Natural killer cell (primary cell): ENCODE measurements at places on chromosomes 1 and 21.

- no peak for DNase-seq
Observed at GRCh38 chr21:34942911-34943310, 106.2 kb downstream of the RUNX1 start.

- peak; percentile 42 for DNase-seq
Observed at GRCh38 chr1:229127301-229127700, 143.6 kb upstream of the RAB4A start.

- no peak for DNase-seq
Observed at GRCh38 chr1:167137793-167138510, 44.1 kb downstream of the STYXL2 start.

DNA sequence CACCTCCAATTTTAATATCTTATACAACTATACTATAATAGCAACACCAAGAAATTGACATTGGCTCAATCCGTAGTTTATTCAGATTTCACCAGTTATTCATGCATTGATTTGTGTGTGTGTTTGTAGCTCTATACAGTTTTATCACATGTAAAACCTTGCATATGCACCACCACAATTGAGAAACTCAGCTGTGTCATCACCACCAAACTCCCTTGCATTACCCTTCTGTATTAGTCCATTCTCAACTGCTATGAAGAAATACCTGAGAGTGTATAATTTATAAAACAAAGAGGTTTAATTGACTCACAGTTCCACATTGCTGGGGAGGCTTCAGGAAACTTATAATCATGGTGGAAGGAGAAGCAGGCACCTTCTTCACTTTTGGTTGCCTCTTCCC is 162.1 kb downstream of the PATJ start:
- DNase-seq = no peak

DNA sequence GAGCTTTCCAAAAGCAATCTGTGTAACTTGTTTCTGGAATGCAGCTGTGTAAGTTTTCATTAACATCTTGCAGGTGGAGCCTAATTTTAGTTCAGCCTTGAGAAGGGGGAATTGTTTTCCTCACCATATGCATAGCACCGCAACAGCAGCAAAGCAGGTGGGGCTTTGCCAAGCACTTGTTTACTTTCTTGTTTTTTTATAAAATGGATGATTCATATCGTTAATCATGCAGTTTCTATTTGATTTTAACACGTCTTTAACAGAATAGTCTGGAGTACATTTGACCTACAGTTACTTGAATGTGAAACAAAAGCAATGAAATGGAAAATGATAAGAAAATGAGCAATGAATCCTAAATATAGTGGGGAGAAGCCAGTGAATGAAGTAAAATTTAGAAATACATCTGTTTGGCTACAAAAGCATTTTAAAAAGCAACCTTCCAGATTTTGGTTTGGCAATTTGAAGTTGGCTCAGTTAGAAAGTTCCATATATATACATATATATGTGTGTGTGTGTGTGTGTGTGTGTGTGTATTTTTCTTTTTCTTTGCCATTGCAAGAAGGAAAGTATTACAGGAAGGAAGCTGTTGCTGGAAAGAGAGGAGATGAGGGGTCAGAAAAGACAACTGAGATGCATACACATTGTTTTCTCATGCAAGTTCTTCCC is 119.0 kb upstream of the ADGRL2 start:
- no peak for DNase-seq

GRCh38 chr21:45435405-45435981 is 30.5 kb downstream of the COL18A1 start:
- DNase-seq = no peak

GRCh38 chr1:39576016-39576657 is 453 bp downstream of the PABPC4 start:
- peak; percentile 65 for DNase-seq

DNA sequence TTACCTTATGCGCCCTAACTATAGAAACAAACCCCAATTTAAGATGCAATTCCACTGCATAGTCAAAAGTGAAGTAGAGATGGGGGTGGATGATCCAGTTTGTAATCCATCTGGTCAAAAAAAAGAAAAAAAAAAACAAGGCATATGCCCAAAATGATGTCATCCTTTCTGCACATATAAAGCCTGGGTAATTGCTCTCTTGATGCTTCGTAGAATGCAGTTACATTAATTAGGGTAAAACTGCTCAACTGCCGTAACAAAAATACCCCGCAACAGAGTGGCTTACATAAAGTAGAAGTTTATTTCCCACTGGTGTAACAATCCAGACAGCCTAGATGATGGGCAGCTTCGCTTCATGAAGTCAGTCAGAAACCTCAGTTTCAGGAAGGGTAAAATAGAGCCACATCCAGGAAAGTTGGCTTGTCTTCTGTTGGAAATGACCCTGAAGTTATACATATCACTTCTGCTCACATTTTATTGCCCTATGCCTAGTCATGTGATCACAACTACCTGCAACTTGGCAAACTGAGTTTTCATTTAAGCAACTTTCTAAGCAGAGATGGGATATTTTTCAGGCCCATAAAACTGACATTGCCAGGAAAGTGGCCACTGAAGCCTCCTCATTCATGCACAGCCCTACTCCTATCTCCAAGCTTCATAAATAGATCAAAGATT is 221.7 kb downstream of the C1orf94 start:
- DNase-seq = no peak

GRCh38 chr1:6691507-6691906 is 10.1 kb downstream of the DNAJC11 start:
- no peak for DNase-seq

DNA sequence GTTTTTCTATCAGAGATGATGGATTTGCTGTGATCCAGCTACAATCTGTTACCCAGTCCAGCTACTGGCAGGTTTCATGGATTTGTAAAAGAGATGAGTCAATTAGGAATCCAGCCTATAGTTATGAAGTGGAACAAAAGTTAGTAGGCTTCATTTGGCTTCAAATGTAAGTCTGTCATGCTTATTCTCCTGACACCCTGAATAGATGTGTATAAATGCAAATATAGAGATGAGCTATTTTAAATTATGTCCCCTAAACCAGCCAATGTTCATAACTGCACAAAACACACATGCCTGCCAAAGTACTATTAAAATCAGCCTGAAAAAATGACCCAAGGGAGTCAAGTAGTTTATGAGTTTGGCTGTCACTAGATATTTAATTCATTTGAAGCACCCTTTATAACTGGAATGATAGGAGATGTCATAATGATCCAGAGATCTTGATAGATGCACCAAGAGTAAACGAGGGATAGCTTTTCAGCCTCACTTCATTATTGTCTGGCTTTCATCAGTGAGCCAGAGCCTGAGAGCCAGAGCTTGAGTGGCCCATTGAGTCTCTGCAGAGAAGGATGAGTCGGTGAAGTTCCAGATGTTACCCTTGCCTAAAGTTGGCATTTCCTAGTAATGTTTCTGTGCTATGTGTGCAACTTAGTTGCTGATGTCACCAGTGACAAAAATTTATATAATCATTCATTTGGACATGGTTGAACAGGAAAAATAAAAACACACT is 11.8 kb upstream of the NTMT2 start:
- DNase-seq = no peak

DNA sequence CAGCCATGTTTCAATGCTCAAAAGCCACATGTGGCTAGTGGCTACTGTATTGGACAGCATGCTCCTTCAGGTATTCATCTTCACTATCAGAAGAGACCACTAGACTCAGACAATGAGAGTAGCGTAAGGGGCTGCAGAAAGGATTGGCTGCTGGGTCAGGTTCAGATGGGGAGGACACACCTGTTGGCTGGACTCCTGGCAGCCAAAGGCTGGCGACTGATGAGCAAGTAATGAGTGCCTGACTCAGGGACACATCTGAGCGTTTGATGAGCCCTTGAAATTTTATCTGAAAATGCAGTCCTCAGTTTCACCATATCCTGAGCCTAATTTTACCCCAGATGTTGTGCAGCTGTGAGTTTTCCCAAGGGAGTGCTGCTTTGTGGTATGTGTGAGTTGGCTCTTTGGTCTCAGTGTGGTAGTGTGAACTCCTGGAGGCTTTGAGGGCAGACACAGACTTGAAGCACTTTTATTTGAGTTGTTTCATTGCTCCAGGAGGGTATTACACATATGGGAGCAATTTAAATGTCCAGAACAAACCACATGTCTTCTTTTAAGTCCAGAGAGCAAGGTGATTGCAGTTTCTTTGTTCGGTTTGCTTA is 9.6 kb downstream of the ST6GALNAC3 start:
- no peak for DNase-seq

GRCh38 chr1:59759156-59759925 is 55.4 kb upstream of the HOOK1 start:
- peak; percentile 61 for DNase-seq

GRCh38 chr1:53219711-53220110 is 723 bp downstream of the CZIB start:
- DNase-seq = no peak

DNA sequence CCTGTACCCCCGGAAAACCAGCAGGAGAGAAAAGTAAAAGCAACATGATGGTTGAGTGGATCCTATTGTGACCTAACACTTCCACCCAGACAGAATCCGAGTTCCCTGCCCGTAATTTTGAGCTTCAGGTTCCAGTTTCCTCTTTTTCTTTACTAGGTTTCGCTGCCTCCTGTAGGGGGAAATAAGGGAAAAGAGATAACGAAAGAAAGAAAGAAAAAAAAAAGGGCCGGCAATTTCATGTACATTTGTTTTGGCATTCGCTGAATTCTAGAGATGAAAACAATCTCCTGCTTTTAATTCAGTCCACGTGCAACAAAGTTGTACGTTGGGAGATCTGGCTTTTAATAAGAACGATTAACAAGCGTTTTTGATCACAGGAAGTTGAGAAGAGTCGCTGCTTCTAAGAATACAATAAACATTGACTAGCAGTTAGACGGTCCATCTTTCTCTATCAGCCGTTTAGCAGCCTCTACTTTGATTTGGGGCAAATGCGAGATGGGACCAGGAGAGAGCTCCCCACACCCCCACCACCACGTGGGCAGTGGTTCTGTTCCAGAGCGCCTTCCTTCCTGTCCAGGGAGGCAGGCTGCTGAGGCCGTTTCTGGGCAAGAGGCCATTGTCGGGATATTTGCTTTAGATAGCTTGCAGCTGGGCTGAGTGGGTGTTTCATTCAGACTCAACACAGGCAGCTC is 155.9 kb upstream of the RUNX1 start:
- DNase-seq = no peak

DNA sequence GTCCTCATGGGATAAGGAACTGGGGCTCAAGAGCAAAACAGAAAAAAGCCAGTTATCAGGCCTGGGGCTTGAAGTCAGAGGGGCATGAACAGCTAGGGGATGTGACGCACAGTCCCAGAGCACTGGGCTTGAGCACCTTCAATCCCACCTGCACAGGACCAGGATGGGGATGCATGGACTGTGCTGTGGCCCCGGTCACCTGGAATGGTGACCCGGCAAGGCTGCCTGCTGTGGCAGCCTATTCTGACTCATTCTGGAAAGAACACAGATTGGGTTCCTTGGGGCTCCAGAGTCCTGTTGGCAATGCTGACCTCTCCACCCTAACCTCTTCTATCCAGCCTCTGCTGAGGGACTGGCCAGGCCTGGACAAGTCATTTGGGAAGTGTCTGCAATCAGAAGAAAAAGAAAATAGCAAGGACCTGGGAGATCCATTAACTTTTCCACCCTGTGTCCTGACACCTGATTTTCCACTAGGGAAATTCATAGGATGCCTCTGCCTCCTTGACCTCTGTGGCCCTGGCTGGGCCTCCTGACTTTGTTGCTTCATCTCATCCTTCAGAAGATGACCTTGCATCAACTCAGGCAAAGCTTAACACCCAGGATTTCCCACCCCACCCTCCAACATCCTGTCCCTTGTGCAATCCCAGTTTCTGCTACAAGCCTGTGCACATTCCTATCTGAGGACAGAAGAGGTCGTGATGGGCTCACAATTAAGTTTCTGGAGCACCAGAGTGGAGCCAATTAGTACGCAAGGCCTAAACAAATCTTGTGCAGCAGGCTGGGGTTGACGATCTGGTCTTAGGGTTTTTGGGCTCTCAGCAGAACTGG is 17.9 kb upstream of the FMOD start:
- no peak for DNase-seq

GRCh38 chr1:209653915-209654351 is 1.7 kb upstream of the LAMB3 start:
- DNase-seq = no peak

DNA sequence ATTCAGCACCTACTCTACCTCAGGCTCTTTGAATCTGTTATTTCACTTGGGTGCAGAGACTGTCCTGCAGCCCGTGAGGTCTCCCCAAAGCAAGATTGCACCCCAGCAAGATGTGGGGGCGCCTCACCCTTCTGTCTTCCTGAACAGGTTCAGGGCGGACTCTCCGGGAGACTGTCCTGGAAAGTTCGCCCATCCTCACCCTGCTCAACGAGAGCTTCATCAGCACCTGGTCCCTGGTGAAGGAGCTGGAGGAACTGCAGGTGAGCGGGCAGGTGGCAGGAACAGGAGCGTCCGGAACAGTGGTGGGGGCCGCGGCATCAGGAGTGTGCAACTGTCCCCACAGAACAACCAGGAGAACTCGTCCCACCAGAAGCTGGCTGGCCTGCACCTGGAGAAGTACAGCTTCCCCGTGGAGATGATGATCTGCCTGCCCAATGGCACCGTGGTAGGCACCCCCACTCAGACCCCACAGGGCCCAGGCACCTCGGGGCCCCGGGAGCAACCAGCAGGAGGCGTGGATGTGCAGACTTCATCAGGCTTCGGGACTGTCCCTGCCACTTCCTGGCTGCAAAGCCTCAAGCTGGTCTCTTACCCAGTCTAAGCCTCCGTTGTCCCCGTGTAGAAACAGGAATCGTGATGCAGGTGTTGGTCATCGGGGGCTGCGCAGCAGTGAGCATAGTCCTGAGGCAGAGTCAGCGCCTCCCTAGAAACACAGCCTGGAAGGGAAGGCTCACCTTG is 5.9 kb upstream of the MTFR1L start:
- no peak for DNase-seq

DNA sequence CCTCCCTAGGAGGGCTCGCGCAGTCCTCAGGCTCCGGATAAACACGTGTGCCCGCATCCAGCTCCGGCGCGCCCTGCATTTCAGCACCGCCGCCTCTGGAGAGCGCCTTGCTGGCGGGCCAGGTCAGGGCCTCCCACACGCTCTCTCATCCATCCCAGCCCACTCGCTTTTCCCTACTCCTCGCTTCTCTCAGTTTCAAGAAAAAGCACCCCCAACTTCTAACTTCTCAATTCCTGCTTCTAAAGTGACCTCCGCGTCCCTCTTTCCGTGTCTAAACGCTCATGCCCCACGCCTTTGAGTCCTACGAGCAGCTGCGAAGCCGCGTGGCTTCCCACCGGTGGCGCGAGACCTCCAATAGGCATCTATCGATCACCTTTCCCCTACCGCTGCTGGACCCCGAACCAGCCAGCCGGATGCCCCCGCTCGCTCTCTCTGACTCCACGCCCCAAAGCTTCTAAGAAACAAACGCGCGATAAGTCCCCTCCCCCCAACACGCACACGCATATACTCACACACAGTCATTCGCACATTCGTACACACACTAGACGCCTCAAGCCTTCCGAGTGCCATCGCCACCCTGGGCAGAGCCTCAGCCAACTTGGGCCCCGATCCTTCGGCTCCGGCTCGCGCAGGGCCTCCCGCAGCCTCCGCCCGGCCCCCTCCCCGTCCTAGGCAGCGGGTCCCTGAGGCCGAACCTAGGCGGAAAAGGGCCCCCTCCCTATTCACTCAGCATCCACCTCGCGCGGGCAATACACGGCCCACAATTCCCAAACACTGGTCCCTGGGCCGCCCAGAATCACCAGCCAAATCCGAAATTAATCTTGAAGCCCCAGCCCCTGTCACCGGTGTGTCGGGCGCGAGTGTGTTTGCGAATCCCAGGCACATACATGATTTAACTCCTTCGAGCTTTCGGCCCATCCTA is 1.1 kb downstream of the NMNAT2 start:
- DNase-seq = peak; percentile 32
